ENCODE measurements at places on chromosomes 1 and 21.

DNA sequence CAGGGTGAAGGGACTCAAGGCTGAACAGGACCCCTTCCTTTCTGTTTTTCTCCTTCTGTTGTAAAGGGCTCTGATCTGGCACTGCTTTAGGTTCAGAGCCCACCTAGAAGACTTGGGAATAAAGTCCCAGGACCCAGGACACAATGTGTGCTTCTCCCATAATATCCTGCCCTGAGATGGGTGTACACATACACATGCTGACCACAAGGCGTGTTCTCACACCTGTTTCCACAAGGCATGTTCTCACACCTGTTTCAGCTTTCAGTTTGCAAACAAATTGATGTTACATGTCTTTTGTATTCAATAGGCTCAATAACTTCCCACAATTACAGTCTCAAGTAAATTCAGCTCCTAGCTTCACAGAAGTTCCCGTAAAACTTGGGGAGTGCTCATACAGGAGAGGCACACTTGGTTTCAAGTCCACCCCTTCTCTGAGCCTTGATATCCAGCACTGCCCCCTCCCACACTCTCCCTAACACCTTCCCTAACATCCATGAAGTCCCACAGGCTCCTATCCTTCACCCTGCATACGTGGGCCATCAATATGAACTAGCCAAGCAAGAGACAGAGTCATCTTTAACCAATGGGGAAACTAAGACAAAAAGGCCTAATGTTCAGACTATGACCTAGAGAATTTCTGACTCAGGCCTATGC is 41.7 kb downstream of the ERI3 start:
- no peak for DNase-seq

DNA sequence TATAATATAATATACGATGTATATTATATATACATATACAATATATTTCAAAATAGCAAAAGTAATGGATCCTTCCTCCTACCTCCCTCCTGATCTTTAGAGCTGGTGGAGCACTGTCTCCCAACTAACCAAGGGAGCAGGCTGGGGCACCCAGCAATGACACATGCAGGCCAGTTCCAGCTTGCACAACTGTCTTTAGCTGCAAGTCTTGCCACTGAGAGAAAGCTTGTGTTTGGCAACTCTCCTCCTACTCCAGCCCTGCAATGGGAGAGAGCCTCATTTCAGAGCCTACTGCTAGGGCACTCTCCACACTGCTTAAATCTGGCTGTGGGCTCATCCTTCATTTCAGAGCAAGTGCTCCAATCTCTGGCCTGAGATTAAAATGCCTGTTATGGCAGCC is 469.8 kb upstream of the OLFM3 start:
- no peak for DNase-seq

GRCh38 chr1:218705391-218705790 is 360.3 kb downstream of the TGFB2 start:
- peak; percentile 46 for DNase-seq

GRCh38 chr1:14255711-14256110 is 342.8 kb upstream of the KAZN start:
- DNase-seq, result no peak

DNA sequence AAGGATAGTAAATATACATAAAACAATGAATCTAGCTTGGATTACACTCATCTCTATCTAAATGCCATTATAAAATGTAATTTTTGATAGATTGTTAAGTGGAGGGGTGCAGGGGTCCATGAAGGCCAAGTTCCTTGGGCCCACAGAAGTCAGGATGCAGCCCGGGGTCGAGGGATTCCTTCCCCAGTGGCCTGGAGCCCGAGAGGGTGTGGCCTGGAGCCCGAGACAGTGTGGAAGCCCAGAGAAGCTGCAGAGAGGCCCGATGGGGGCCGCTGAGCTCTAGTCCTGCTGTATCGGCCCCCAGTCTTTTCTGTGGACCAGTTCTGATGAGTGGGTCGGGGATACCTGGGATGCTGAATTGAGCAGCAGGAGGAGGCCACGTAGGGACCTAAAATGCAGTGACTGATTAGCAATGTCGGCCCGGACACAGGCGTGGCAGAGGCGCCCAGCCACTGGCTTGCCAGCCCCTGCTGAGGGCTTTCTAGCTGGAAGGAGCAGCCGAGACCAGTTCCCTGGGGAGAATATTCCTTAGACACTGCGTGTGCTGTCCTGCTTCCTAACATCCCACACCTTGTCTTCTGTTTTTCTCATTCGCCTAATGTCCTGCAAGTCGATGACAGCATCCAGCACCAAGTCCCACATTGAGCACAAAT is 38.9 kb downstream of the UMODL1 start:
- DNase-seq, result no peak

GRCh38 chr1:41259221-41259620 is 17.1 kb upstream of the SCMH1 start:
- DNase-seq, result no peak

DNA sequence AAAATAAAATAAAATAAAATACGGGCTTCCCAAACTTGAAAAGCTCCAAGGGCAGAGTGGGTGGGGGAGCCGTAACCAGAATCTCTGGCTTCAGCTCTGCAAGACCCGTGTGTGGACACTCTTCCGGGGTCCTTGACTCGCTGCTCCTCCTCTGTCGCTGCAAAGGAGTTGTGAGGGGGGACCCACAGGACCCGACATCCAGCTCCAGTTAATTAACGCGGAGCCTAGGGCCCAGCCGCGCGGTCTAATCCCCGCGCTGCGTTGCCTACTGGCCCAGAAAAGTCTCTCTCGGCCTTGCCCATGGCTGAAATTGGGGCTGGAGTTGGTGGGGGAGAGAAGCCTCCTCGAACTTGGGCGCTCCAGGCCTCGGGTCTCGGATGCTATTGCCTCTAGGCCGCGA is 1.8 kb downstream of the LMX1A start:
- peak; percentile 59 for DNase-seq

GRCh38 chr1:33655496-33655895 is 183.1 kb downstream of the ZSCAN20 start:
- no peak for DNase-seq

GRCh38 chr1:17348593-17349234 is 23.3 kb upstream of the PADI6 start:
- no peak for DNase-seq

DNA sequence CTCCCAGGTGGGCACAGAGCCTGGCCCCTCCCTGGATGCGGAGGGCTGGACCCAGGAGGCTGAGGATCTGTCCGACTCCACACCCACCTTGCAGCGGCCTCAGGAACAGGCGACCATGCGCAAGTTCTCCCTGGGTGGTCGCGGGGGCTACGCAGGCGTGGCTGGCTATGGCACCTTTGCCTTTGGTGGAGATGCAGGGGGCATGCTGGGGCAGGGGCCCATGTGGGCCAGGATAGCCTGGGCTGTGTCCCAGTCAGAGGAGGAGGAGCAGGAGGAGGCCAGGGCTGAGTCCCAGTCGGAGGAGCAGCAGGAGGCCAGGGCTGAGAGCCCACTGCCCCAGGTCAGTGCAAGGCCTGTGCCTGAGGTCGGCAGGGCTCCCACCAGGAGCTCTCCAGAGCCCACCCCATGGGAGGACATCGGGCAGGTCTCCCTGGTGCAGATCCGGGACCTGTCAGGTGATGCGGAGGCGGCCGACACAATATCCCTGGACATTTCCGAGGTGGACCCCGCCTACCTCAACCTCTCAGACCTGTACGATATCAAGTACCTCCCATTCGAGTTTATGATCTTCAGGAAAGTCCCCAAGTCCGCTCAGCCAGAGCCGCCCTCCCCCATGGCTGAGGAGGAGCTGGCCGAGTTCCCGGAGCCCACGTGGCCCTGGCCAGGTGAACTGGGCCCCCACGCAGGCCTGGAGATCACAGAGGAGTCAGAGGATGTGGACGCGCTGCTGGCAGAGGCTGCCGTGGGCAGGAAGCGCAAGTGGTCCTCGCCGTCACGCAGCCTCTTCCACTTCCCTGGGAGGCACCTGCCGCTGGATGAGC is 34.2 kb downstream of the TRIM11 start:
- peak; percentile 83 for DNase-seq

GRCh38 chr1:151352021-151352718 is 5.1 kb upstream of the RFX5 start:
- peak; percentile 44 for DNase-seq

DNA sequence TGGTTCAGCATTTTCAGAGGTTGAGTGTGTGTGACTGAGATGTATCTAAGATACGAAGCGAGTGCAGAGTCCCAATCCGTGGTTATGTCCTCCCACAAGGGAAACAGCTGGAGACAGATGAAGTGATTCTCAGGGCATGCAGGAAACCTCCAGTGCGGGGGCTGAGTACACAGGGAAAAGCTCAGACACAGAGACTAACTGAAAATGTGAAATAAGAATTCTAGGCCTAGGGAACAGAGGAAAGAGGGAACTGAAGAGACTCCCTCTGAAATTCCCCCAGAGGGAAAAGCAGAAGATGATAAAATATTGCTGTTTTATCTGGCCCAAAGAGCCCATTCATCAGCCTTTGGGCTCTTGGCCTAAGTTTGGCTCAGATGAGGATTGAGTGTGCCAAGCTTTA is 116.8 kb downstream of the LRRC53 start:
- no peak for DNase-seq

DNA sequence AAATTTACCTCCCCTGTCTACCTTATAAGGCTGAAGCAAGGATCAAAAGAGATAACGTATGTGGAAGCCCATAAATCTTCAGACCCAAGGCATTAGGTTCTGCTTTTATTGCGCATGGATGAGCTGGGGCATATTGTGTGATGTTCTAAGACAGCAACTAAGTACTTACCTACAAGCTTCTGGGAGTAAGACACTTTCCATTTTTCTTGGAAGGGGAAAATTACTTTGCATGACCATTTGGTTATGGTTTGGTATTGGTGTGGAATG is 21.1 kb downstream of the LMOD1 start:
- DNase-seq, result no peak

Data from DMS53 (cell line).